SK-N-SH (cell line): ENCODE measurements at places on chromosomes 7 and 10. TPM values are rescaled to one million over a fixed set of nuclear protein-coding genes. Genes with fewer than 3 reads are reported as not detected.

Gene MSS51
- 0.95 and 1.8 TPM in 2 replicates for polyA plus RNA-seq

Gene EMX2
- not detected in 2 replicates for polyA plus RNA-seq

Gene CCDC136
- 48.4 and 65.3 TPM in 2 replicates for polyA plus RNA-seq

Gene GRID2IP
- polyA plus RNA-seq, result 0.03 and 0.06 TPM in 2 replicates

Gene FASTK
- 125 and 148 TPM in 2 replicates for polyA plus RNA-seq

Gene NRG3
- 0.03 and 0.11 TPM in 2 replicates for polyA plus RNA-seq

Gene RHOBTB1
- 10.5 and 13.8 TPM in 2 replicates for polyA plus RNA-seq

Gene VPS50
- polyA plus RNA-seq, result 9.1 and 12.4 TPM in 2 replicates

Gene ACBD7
- polyA plus RNA-seq, result 0.54 and 0.92 TPM in 2 replicates

GRCh38 chr7:84693483-84693882 lies 493.4 kb downstream of the SEMA3D start:
- no peaks in the 10 kb centered on the region for H3K36me3 ChIP-seq
- DNase-seq, result no peak
- H3K27ac ChIP-seq, result no peak overlapping the region
- H3K4me1 ChIP-seq, result peaks cover 22% of the 10 kb centered on the region; the same call in 1 of the 2 replicates
- H3K27me3 ChIP-seq, result no peaks in the 10 kb centered on the region

DNA sequence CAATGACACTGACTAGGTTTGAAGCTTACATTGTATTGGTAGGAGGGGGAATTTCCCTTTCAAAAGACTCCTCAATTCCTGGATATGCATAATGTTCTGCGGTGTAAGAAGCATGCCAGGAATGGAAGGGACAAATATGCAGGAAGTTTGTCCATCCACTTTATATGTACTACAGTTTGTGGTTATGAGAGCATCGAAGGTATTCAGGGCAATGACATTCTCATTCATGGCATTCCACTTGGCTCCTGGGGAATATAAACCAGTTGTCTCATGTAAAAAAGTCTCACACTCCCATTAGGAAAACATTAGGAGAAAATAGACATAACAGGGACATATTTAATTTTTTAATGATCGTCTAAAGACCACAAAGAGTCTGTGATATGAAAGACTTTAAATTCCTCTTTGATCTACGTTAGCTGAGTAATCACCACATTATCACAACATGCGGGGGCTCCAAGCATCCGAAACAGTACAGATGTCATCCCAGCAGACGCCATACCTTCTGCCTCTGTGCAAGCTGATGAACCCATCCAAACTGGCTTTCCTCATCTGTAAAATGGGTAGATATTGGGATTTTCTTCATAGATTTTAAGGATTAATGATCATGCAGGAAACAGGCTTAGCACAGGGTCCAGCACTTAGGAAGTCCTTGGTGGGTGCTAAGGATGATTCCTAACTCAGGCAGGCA lies 675.3 kb downstream of the INHBA start:
- peaks cover 21% of the 10 kb centered on the region for H3K4me1 ChIP-seq
- DNase-seq, result no peak
- no peak overlapping the region for H3K4me3 ChIP-seq
- H3K36me3 ChIP-seq, result no peaks in the 10 kb centered on the region
- H3K27me3 ChIP-seq, result no peaks in the 10 kb centered on the region

- H3K4me1 ChIP-seq, result peaks cover 59% of the 10 kb centered on the region
- H3K27ac ChIP-seq, result peak overlapping the region; percentile 92
- no peak for DNase-seq
- peak overlapping the region; percentile 17; the same call in 1 of the 2 replicates for H3K4me3 ChIP-seq
- H3K36me3 ChIP-seq, result peaks cover 16% of the 10 kb centered on the region
- H3K27me3 ChIP-seq, result no peaks in the 10 kb centered on the region
Measured at GRCh38 chr10:369221-369683, 234.0 kb downstream of the ZMYND11 start.

- no peaks in the 10 kb centered on the region; the same call in 1 of the 2 replicates for H3K4me1 ChIP-seq
- no peaks in the 10 kb centered on the region for H3K27me3 ChIP-seq
- no peak overlapping the region for H3K27ac ChIP-seq
- no peak overlapping the region for H3K4me3 ChIP-seq
- no peak for DNase-seq
Measured at GRCh38 chr10:30866896-30867295, 164.8 kb downstream of the ZNF438 start.

- no peak for DNase-seq
- H3K27ac ChIP-seq, result no peak overlapping the region
- no peak overlapping the region for H3K4me3 ChIP-seq
Measured at GRCh38 chr10:31708474-31708873, 220.2 kb downstream of the ARHGAP12 start.

DNA sequence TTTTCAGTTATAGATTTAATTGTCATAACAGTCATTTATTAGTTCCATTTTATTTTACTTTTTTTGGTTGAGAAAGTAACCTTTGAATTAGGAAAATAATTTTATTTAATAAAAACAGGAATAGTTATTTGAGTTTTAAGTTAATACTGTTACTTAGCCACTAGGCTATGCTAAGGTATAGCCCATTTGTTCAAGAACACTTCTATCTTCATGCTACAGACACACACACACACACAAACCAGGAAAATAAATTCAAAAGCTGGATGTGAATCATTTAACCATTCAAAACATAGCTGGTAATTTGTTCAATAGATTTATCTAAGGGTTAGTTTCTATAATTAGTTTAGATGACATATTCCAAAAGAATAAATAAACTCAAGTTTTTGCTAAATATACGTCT lies 148.4 kb downstream of the RNF133 start:
- H3K4me1 ChIP-seq, result no peaks in the 10 kb centered on the region
- H3K4me3 ChIP-seq, result no peak overlapping the region
- no peaks in the 10 kb centered on the region for H3K27me3 ChIP-seq

GRCh38 chr7:154735766-154736165 lies 267.2 kb downstream of the PAXIP1 start:
- no peak for DNase-seq
- no peak overlapping the region for H3K27ac ChIP-seq
- H3K4me3 ChIP-seq, result no peak overlapping the region
- H3K4me1 ChIP-seq, result no peaks in the 10 kb centered on the region

- H3K4me1 ChIP-seq, result no peaks in the 10 kb centered on the region
- H3K4me3 ChIP-seq, result no peak overlapping the region
- no peak overlapping the region for H3K27ac ChIP-seq
- H3K36me3 ChIP-seq, result no peaks in the 10 kb centered on the region
- DNase-seq, result no peak
- H3K27me3 ChIP-seq, result no peaks in the 10 kb centered on the region
Measured at GRCh38 chr10:125187238-125188194, 27.2 kb upstream of the CTBP2 start.

GRCh38 chr10:35797187-35797586 lies 155.1 kb upstream of the FZD8 start:
- H3K4me1 ChIP-seq, result no peaks in the 10 kb centered on the region
- H3K4me3 ChIP-seq, result no peak overlapping the region
- H3K27ac ChIP-seq, result no peak overlapping the region
- DNase-seq, result no peak
- H3K36me3 ChIP-seq, result no peaks in the 10 kb centered on the region

DNA sequence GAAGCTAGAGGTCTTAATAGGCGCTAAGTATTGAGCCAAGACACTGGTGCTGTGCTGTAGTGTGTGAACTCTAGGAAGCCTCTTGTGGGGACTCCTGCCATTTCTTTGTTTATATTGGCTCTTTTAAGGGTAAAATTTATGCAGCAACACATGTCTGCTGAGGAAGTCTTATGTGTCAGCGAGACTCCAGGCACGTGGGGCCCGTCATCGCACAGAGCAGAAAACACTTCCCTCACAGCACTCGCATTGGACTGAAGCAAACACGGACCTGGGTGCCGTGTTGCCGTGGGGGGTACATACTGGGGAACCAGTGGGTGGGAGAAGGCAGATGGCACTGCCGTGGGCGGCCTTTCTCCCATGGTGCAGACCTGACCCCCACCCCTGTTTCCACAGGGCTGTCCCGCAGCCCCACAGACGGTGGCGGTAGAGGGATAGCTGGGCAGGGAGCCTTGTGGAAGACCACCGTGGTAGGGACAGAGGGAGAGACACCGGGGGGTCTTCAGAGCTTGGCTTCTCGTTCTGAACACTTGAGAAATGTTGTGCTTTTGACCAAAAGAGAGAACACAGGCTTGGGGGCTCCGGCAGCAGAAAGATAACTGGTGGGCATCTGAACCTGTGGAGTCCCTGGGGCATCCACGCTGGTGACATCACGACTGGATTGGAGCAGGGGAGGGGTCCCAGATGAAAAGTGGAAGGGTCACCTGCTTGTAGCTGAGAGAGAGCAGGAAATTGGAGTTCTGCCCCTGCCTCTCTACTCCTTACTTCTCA lies 284.7 kb upstream of the SHH start:
- H3K27me3 ChIP-seq, result peaks cover 75% of the 10 kb centered on the region
- H3K4me1 ChIP-seq, result no peaks in the 10 kb centered on the region
- no peak overlapping the region for H3K4me3 ChIP-seq
- no peak overlapping the region for H3K27ac ChIP-seq
- no peak for DNase-seq
- H3K36me3 ChIP-seq, result no peaks in the 10 kb centered on the region

DNA sequence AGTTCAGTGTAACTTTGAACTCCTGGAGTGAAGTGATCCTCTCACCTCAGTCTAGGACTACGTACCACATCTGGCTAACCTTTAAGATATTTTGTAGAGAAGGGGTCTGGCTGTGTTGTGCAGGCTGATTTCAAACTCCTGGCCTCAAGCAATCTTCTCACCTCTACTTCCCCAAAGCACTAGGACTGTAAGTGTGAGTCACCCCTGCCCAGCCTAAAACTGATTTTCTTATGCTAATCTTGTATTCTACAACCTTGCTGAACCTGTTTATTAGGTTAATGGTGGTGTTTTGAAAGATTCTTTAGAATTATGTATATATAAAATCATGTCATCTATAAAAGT lies 58.0 kb downstream of the LCOR start:
- no peaks in the 10 kb centered on the region for H3K27me3 ChIP-seq
- no peaks in the 10 kb centered on the region for H3K36me3 ChIP-seq
- no peak overlapping the region for H3K27ac ChIP-seq
- H3K4me1 ChIP-seq, result peaks cover under 1% of the 10 kb centered on the region; the same call in 1 of the 2 replicates
- DNase-seq, result no peak

DNA sequence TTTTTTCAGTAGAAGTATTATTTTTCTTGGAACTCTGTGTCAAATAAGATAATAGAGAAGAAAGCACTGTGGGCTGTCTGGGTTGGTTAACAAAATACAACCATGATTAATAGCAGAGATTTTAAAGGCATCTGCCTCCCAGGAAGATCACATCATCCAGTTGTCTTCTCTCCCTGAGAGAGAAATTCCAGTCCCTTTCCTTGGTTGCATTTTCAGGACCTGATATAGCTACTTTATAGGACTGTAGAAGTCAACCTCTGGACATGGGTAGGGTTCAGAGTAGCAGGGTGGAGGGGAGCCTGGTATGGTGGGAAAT lies 309.9 kb upstream of the IGFBP3 start:
- peak overlapping the region; percentile 39; the same call in 1 of the 2 replicates for H3K27ac ChIP-seq
- no peak for DNase-seq

GRCh38 chr10:126661356-126661755 lies 9.1 kb downstream of the C10orf90 start:
- no peak overlapping the region for H3K27ac ChIP-seq
- DNase-seq, result no peak
- no peak overlapping the region for H3K4me3 ChIP-seq
- H3K4me1 ChIP-seq, result no peaks in the 10 kb centered on the region

DNA sequence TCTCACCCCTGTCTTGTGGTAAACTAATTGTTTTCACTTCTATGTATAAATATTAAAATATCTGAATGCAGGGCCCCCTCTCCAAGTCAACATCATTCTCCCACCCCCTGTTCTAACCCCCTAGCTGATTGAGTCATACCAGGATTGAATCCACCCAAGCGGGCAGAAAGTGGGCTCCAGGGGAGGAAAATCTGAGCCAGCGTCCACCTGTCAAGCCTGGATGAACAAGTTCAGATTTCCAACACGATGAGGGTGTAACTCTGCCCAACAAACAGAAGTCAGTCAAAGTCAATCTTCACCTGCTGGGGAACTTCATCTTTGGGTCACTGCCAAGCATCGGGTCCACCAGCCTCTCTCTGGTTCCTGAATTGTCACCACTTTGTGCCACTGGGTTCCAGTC lies 162.9 kb upstream of the CELF2 start:
- no peak overlapping the region for H3K4me3 ChIP-seq
- H3K27me3 ChIP-seq, result no peaks in the 10 kb centered on the region
- H3K36me3 ChIP-seq, result no peaks in the 10 kb centered on the region
- H3K4me1 ChIP-seq, result no peaks in the 10 kb centered on the region
- DNase-seq, result no peak

- H3K27me3 ChIP-seq, result no peaks in the 10 kb centered on the region
- no peaks in the 10 kb centered on the region for H3K36me3 ChIP-seq
- no peak for DNase-seq
Measured at GRCh38 chr10:130929422-130930325, 381.8 kb downstream of the TCERG1L start.

DNA sequence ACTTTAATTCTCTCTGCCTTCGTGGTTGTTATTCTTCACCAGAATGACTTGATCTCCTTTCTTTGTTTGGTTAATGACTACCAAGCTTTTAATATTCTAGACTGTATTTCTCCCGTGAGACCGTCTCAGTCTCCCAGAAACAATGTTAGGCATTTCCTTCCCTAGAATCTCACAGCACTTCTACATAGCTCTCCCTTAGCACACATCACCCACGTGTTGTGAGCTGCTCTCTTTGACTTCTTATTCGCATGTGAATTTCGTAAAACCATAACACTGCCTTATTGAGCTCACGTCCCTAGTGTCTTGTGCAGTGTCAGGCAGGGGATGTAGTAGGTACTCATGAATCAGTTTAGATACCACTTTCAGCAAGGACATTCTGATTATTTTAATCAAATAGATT lies 57.5 kb upstream of the MGAM2 start:
- no peaks in the 10 kb centered on the region for H3K36me3 ChIP-seq
- no peak overlapping the region for H3K27ac ChIP-seq
- no peaks in the 10 kb centered on the region for H3K4me1 ChIP-seq
- no peak overlapping the region for H3K4me3 ChIP-seq
- H3K27me3 ChIP-seq, result no peaks in the 10 kb centered on the region

GRCh38 chr7:30430276-30430675 lies 48.3 kb downstream of the NOD1 start:
- no peaks in the 10 kb centered on the region for H3K4me1 ChIP-seq
- no peak overlapping the region for H3K27ac ChIP-seq
- peaks cover 30% of the 10 kb centered on the region for H3K36me3 ChIP-seq
- peak; percentile 12 for DNase-seq

- H3K4me1 ChIP-seq, result no peaks in the 10 kb centered on the region
- no peak overlapping the region for H3K4me3 ChIP-seq
- H3K27ac ChIP-seq, result no peak overlapping the region
- no peaks in the 10 kb centered on the region; the same call in 1 of the 2 replicates for H3K27me3 ChIP-seq
- no peak for DNase-seq
Measured at GRCh38 chr10:44640429-44640828, 255.5 kb upstream of the CXCL12 start.

DNA sequence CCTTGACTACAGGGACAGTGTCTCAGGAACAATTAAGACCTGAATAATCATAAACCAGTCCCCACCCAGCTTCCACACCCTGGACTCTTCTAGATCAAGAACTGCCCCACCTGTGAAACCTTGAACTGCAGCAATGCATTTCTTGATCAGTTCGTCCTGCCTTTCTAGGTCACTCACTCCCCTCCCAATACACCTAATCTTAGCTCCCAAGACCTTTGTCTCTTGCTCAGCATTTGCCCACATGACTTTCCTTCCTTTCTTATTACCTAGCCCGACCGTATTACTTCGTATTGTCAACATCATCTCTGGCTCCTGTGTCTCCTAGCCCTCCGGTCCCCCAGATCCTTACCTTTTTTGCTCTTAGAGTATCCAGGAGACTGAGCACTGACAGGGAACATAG lies 5.5 kb upstream of the NAMPT start:
- no peaks in the 10 kb centered on the region for H3K27me3 ChIP-seq
- no peaks in the 10 kb centered on the region for H3K36me3 ChIP-seq
- no peaks in the 10 kb centered on the region for H3K4me1 ChIP-seq
- DNase-seq, result no peak

GRCh38 chr7:116403265-116403664 lies 96.3 kb upstream of the CAV2 start:
- no peaks in the 10 kb centered on the region for H3K27me3 ChIP-seq
- no peak for DNase-seq
- no peaks in the 10 kb centered on the region for H3K36me3 ChIP-seq
- H3K4me1 ChIP-seq, result peaks cover 45% of the 10 kb centered on the region; the same call in 1 of the 2 replicates
- no peak overlapping the region for H3K4me3 ChIP-seq
- no peak overlapping the region; the same call in 1 of the 2 replicates for H3K27ac ChIP-seq
